ENCODE measurements at places on chromosomes 3 and 15.

GRCh38 chr15:55628369-55628730 lies 40.2 kb upstream of the PYGO1 start:
- no peak for DNase-seq

- DNase-seq: no peak
These were observed at the start of gene SOX2 for GRCh38 chr3:181711325-181712135. SOX2 (plus strand) TSS chr3:181711925; CDS start chr3:181712361, 436 bp downstream.

GRCh38 chr3:156341332-156341731 lies 213.6 kb downstream of the SSR3 start:
- DNase-seq: no peak

GRCh38 chr15:25385986-25386385 lies 52.8 kb downstream of the UBE3A start:
- no peak for DNase-seq

GRCh38 chr15:34347951-34348638 lies 5.0 kb downstream of the NUTM1 start:
- DNase-seq: no peak

- no peak for DNase-seq
These were observed 7.4 kb downstream of the SQOR start for GRCh38 chr15:45641999-45642932.

DNA sequence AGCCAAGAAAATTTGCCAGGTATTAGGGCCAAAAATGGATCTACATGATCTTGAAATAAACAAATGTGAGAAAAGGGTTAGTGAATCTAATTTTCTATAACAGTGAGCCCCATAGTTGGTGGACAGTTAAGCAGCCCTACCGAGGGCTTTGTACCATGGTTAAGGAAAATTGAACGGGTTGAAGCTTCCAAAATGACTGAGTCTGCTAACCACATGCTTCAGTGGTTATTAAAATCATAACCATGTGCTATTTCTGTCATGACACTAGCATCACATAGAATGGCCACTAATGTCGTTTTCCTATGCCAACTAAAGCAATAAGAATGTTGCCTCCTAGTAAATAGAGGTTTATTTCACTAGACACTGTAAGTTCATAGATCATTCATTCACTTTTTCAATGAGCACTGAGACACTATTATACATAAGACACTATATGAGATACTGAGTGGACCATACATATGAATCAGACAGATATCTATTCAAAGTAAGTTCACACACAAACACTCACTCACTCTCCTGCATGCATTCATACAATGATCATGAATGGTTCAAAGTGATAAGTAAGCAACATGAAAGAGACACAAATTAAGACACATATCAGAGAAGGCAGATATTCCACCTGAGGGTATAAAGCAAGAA lies 4.3 kb downstream of the SST start:
- DNase-seq: no peak

- no peak for DNase-seq
These were observed 368.2 kb downstream of the OCA2 start for GRCh38 chr15:27730868-27731267.

DNA sequence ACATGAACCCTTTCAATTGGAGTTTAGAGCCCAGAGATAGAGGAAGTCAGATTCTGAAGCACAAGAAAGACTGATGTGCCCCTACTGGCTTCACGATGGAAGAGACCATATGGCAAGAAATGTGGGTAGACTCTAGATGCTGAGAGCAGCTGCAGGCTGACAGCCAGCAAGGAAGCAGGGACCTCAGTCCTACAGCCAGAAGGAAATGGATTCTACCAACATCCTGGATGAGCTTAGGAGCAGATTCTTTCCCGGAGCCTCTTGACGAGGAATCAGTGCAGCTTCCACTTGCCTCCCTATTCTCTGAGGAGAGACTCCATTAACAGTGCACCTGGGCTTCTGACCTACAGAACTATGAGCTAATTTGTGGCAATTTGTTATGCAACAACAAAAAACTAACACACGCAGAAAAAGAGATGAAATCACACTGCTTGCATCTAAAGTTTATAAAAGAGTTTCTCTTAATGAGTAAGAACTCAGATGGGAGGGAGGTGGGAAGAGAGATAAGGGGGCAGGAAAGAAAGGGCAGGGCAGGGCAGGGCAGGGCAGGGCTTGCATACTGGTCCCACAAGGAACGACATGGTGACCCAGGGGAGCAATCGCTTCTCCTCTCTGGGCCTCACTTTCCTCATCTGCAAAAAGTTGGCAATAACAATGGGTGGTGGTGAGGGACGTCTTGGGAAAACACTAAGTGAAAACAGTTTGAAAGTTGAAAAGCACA lies 440.9 kb downstream of the FOXP1 start:
- DNase-seq: no peak

- no peak for DNase-seq
These were observed 101.5 kb upstream of the CRBN start for GRCh38 chr3:3281024-3281423.

DNA sequence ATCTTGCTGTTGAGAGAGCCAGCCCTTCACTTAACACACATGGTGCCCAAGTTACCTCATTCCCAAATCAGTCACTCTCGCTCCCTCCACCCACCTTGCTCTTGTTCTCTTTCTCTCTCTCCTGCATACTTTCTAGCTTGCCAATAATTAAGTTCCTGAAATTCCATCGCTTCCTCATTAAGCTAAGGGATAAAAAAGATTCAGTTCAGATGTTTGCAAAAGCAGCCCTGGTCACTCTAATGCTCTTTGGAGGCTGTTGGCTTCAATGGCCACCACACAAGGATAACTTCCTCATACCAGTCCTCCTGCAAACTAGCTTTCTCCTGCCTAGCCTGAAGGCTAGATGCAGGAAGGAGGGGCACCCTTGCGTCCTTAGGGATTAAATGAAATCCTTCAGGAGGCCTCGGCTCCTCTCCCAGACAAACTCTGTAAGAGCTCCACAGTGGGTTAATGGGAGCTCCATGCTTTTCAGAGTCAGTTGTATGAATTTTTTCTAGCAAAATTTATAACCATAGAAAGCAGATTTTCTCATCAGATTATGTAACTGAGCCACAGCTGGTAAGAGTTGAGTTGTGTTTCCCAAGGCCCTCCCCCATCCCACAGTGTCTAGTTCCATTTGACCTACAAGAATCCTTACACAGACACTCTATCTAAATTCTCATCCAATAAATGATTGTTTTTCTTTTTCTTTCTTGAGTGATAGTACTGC lies 176.6 kb upstream of the TRIM42 start:
- DNase-seq: no peak

GRCh38 chr15:68768321-68768720 lies 52.4 kb downstream of the ANP32A start:
- no peak for DNase-seq

- no peak for DNase-seq
These were observed 406.2 kb downstream of the LSAMP start for GRCh38 chr3:116038968-116039650.

GRCh38 chr3:106086636-106087035 lies 217.8 kb upstream of the CBLB start:
- no peak for DNase-seq

DNA sequence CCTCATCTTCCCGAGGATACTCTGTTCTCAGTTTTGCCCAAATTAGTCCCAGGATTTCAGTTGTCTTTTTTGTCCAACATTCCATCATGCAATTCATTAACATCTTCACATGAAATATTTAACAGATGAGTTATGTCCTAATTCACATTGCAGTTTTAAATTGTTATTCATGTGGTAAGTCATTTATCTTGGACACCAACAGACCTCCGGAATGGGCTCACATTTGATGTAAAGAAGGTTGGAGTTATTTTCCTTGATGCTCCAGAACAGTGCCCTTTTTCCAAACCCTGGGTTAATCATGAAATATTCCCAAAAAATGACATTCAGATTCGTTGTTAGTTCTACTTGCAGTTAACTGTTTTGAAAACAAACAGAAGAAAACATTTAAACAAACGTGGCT lies 32.8 kb upstream of the LRTM1 start:
- no peak for DNase-seq

DNA sequence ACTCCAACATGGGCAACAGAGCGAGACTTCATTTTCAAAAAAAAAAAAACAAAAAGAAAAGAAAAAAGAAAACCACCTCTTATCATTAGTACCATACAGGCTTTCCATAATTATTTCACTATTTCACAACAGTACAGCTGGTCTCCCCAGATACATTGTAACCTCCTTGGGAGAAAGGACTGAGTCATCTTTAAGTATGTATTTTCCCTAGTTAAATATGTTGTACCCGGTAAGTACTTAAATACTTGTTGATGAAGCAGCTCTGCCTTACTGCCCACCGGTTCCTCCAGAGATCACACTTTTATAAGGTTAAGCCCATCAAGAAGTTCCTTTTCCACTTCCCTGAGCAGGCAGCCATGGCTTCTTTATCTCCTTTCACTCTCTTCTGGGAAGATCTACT lies 789.5 kb upstream of the CFAP20DC start:
- DNase-seq: no peak
